ENCODE measurements at places on chromosomes 1 and 21.

- no peak for DNase-seq
Measured at GRCh38 chr1:155322571-155322952, 1.9 kb downstream of the RUSC1 start.

- no peak for DNase-seq
Measured at GRCh38 chr1:94953107-94953506, 26.2 kb upstream of the CNN3 start.

DNA sequence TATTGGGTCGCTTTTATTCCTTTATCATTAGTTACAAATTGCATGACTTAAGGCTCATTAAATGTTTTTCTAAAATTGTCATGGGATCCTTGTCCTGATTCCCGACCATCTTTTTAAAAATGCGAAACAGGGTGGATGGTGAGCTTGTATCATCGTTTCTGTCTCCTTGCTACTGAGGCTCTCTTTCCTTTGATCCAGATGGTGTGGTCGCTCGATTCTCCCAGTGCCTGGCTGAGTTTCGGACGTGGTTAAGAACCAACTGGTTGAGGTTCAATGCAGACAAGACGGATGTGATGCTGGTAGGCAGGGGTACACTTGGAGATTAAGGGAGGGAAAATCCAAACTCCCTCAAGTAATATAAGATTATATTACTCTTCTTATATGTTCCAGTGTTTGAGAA is 1.2 kb downstream of the MIER1 start:
- DNase-seq: no peak

- no peak for DNase-seq
Measured at GRCh38 chr1:28171246-28171645, 5.2 kb downstream of the PTAFR start.

- peak; percentile 42 for DNase-seq
Measured at GRCh38 chr1:161139766-161140165, 7.3 kb upstream of the DEDD start.

DNA sequence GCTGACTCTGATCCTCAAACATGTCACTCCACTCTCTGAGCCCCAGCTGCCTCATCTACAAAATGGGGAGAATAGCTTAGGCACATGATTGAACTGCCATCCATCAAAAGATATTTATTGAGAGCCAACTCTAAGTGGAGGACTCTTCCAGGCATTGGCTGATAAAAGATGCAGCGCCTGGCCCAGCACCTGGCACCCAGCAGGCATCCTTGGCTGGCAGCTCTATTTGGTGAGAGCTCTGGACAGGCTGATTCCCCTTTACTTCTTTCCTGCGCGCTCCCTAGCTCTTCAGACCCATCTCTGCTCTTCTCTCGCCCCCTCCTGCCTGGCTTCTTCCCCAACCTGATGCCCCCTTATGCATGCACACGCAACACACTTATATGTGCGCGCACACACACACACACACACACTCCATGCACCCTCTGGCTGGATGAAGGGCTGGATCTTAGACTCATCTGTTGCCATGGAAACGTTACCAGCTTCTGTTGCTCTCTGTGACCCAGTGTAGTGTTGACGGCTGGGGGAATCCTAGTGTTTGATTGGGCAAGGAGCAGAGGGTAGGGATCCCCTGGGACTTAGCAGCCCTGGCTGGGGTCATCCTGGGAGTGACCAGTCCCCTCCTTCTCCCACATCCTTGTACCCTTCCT is 49.3 kb downstream of the VWA5B1 start:
- no peak for DNase-seq

DNA sequence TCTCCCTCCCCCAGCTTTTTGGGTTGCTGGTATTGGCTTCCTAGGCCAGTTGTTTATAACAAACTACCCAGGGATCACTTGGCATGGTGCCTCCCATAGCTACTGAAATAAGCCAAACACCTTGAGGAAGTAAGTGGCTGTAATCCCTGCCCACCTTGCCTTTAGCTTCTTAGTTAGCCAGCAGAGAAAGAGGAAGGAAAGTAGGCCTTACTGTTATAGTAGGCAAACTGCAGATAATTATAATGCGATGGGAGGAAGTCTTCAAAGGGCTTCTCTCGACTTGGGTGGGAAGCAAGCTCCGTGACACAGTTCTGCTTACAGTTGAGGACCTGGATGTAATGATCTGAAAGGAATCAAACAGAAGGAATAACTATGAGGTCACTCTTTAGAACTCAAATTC is 8.2 kb downstream of the P3H1 start:
- DNase-seq: no peak

DNA sequence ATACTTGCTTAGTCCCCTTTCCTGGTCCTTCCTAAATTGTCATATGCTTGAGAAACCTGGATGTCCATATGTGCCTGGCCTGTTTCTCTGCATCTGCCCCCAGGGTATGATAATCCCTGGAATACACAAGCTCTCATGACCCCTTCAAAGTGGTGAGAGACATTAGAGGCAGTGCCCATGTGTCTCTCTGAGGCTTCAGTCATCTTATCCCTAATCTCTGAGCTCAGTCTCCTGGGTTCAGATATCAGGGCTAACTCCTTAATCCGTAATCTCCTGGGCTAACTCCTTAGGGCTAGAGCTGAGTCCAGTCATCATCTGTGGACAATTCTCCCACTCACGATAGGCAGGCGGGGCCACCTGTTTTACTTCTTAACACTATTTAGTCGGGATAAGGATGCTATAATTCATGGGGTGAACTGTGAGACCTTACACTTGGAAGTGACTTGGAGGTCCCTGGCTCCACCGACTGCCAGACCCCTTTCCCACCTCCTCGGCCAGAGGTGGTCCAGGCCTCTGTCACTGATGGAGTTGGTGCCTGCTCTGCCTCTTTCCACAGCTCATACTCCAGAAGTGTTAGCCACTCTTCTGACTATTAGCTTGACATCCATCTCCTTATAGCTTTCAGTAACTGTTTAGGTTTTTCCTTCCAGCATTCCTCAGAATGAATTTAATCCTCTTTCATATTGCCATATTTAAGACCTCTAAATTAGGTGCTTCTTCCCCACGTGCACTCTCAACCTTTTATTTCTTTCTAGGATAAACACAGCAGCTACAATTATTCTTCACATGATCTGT is 22.7 kb downstream of the CCN1 start:
- DNase-seq: no peak

- DNase-seq: peak; percentile 100
Measured at GRCh38 chr1:184754476-184755225, at the start of gene EDEM3. EDEM3 (minus strand) TSS chr1:184754858; CDS start chr1:184754646, 212 bp downstream.

DNA sequence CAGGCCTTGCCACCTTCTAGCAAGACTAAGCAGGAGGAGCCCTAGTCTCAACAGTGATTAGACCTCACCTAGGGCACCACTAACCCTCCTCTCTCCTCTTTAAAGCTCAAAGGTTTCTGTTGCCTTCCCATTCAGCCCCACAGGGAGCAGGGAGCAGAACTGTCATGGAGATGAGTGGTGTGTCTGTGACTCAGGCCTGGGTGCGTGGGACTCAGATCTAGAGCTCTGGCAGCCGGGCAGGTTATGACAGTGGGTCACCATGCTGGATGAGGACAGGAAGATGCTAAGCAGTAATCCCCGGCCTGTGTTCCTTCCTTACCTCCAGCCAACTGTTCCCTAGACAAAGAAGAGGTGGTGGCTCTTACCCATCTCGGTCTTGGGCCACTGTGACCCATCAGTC is 60.1 kb upstream of the COA6 start:
- DNase-seq: no peak

DNA sequence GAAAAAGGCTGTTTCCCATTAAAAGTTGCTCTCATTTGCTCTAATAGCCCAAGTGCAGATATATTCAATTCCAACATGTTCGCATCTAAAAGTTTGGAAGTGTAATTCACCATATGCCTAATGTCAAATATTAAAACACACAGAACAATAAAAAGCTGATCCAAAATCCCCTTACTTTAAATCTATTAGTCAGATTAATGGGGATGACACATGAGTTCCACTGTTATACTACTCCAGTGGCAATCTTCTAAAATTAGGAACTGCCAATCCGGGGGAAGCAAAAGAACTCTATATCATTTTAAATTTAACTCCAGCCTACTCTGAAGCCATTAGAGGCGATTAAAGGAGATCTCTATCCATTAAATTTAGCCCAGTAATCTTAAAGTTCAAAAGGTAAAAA is 317.1 kb downstream of the NTNG1 start:
- DNase-seq: no peak

DNA sequence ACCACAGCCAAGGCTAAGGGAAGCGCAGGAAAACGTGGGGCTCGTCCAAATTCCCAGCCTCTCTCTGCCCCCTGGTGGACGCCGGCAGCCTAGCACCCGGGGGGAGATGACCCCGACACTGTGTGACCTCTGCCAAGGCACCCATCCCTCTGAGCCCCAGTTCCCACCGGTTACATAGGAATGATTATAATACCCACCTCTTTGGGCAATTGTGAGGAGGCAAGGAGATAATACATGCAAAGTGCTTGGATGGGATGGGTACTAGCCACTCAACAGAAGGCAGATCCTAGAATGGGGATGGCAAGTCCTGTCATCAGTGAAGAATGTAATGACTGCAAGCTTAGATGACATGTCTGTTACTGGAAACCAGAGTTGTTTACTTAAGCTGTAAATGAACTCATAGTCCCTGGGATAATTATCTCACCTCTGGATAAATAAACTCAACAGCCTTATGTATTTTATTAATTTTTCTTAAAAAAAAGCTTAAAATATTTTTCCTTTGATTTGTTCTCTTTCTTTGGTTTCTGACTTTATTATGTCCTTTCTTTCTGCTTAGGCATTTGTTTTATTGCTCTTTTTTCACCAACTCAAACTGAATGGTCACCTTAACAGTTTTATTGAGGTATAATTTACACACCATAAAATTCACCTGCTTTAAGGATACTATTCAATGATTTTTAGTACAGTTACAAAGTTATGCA is 11.3 kb upstream of the BMP8B start:
- DNase-seq: peak; percentile 82

GRCh38 chr1:229030630-229031029 is 240.3 kb upstream of the RAB4A start:
- no peak for DNase-seq

GRCh38 chr1:77392486-77392885 is 110.7 kb downstream of the AK5 start:
- DNase-seq: no peak

DNA sequence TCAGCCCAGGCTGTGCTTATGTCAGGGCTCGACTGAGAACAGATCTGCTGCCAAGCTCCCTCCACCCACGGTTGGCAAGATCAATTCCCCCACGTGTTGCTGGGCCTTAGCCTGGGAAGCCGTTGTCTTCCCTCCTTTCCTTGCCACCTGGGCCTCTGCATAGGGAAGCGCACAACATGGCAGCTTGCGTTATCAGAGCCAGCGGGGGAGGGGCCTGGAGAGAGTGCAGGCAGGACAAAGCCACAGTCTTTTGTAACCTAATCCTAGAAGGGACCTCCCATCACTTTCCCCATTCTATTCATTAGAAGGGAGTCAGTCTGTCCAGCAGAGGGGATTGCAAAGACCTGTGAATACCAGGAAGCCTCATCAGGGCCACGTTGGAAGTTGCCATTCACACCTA is 17.0 kb upstream of the IGSF21 start:
- DNase-seq: no peak

GRCh38 chr1:40092706-40093639 is 4.1 kb downstream of the PPT1 start:
- DNase-seq: peak; percentile 55

- peak; percentile 73 for DNase-seq
Measured at GRCh38 chr1:118075116-118075515, 109.9 kb downstream of the SPAG17 start.

- peak; percentile 74 for DNase-seq
Measured at GRCh38 chr1:114008480-114008941, 29.2 kb downstream of the OLFML3 start.

DNA sequence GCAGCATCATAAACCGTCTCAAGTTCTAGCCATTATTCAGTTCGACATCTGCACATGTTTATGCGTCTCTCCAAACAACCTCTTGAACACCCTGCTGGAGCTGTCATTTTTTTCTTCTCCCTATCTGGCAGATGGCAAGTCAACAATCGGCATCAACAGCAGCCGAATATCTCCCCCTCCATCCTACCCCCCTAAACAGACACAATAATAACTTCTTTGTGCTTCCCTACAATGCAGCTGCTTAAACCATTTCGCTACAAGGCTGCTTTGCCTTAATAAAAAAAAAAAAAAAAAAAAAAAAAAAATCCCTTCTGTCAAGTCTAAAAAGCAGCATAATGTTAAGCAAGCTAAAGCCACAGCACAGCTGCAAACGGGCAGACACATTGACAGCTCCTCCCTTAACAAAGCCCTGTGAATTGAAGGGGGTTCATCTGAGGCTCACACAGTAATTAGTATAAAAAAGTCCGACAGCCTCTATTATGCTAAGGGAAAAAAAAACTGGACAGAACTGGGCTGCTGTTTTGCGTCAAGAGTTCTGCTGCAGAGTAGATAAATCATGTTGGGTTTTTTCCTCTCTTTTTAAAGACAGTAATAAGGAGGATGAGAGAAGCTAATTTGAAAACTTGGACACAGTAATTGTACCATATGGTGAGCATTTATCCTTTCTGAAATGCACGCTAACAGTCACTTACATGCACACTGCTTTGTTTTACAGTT is 136.4 kb downstream of the AKT3 start:
- peak; percentile 55 for DNase-seq

DNA sequence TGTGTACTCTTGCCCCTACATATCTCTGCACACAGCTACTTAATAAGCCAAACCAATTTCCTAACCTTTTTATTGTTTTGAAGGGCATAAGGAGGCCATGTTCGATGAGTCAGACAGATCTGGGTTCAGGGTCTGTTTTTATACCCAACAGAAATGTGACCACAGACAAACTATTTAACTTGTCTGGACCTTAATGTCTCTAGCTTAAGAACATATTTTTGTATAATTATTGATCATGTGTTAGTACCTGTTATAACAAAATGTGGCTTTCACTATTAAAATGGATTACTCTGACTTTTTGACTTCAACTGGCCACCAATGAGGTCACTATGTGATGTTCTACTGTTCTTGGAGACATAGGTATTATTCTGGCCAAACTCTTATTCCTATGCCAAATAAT is 507.8 kb upstream of the USP24 start:
- DNase-seq: no peak

DNA sequence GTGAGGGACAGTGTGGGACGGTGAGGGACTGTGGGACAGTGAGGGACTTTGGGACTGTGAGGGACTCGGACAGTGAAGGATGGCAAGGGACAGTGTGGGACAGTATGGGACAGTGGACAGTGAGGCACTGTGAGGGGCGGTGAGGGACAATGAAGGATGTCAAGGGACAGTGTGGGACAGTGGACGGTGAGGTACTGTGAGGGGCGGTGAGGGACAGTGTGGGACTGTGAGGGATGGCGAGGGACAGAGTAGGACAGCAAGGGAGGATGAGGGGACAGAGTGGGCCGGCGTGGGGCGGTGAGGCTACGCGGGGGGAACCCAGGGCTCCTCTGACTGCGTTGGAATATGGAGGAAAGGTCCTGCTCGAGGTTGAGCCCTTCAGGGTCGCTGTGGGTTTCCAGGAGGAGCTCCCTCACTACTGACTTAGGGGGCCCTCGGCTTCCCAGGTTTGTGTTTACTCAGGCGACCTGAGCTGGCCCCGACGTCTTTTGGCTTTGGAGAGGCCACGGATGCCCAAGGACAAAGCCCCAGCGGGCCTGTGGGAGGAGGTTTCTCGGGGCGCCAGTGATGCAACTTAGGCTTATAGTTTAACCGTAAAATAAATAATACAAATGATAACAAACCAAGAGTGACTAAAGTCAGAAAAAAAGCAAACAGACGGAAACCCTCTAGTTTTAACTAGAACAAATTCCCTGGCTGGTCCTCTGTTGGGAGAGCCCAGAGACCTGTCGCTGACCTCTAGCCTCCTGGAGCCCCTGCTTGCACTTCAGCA is 1.1 kb upstream of the ERRFI1 start:
- DNase-seq: peak; percentile 21

GRCh38 chr1:92481971-92482664 is 4.6 kb downstream of the GFI1 start:
- no peak for DNase-seq

GRCh38 chr1:65105596-65105995 is 42.4 kb upstream of the AK4 start:
- DNase-seq: peak; percentile 46

Measured in fibroblast of skin of right biceps (primary cell).